ENCODE measurements at places on chromosomes 13 and 19.
A peak's percentile ranks its signal among the peaks of the same experiment; 100 is the strongest.

GRCh38 chr13:43522788-43523187 lies 264.0 kb downstream of the ENOX1 start:
- no peak for DNase-seq

DNA sequence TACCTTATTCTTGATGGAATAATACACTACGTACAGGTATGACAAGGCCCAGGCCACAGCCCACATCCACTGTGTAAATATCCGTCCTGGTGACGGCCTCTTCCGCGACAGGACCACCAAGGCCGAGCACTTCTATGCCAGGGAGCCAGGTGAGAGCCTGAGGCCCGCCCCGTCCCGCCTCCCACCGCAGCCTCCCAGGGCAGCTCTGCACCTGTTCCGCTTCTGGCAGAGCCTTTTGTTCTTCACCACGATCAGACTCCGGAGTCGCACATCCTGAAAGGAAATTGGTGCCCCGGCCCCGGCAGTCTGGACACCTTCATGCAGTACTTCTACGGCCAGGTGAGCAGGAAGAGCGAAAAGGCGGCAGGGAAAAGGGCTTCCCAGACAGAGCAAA lies 10.6 kb upstream of the ZNF358 start:
- no peak for DNase-seq

DNA sequence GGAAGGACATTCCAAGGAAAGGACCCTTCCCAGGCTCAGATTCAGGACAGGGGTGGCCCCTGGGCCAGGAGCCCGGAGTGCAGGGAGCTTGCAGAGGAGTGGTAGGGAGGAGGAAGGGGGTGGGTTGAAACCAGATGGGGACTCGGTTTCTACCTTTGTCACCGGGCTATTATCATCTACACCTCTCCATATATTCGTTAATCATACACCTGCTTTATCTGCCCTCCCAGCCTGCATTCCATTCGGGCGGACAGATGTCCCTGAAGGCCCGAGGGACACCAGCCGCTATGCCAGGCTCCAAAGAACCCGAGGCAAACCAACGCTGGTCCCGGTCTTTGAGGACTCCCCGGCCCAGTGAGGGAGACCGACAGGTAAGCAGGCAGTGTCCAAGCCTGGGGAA lies 15.5 kb upstream of the MYH14 start:
- no peak for DNase-seq

DNA sequence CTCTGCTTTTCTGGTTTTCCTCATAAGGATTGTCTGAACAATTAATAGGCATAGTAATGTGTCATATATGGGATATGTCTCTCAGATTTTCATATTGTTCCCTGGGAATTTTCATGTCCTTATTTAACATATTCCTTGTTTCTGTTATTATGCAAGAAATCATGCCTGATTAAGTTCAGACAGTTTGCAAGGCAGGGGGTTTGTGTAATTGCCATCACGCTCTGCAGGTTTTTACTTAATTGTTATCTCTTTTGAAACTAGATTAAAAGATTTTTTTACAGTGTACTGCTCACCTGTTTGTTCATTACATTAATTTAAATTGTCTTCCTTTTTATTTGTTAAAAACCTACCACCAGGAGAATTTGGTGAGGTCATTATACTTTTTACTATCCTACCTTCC lies 1253.2 kb upstream of the PRR20A start:
- DNase-seq, result no peak

GRCh38 chr13:50810998-50811397 lies 32.5 kb downstream of the DLEU7 start:
- no peak for DNase-seq

GRCh38 chr13:112256716-112257494 lies 119.2 kb upstream of the SPACA7 start:
- no peak for DNase-seq

DNA sequence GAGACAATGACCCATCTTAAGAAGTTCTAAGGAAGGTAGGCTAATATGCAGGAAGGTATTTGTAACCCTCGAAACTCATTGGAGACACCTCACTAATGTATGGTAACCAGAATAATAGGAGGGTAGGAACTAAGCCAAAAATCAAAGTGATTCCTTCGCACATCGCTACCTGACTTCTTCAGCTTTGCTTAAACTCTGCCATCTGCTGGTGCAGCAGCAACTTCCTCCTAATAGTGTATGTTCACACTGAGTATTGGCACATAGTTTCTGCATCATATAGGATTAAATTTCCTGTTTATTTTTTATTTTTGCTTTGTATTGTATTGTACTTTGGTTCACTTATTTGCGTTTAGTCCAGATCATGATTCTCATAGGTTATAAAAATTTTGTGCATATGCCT lies 676.2 kb downstream of the GPC5 start:
- no peak for DNase-seq

- no peak for DNase-seq
Observed at GRCh38 chr13:81377921-81378320, 1037.0 kb upstream of the SPRY2 start.

DNA sequence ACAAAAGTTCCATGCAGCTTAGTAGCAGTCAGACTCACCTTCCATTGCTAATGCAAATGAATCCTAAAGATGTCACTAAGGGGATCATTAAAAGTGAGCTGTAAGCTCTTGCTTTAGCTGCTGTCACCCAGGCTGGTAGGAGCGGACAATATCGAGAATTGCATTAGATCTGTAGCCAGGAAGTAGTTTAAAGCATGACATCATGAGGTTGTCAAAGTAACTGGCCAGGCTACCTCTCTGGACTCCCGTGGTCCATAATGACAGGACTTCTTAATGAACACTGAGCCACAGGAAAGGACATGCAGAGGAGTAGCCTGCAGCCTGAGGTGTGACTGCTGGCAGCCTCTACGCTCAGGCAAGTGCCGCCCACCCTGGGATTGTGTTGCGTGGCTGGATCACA lies 522.3 kb upstream of the NBEA start:
- DNase-seq, result no peak

- DNase-seq, result peak; percentile 41
Observed at GRCh38 chr19:18098891-18099622, 1.5 kb downstream of the MAST3 start.

- DNase-seq, result no peak
Observed at GRCh38 chr19:54449701-54450069, 686 bp downstream of the LENG8 start.

DNA sequence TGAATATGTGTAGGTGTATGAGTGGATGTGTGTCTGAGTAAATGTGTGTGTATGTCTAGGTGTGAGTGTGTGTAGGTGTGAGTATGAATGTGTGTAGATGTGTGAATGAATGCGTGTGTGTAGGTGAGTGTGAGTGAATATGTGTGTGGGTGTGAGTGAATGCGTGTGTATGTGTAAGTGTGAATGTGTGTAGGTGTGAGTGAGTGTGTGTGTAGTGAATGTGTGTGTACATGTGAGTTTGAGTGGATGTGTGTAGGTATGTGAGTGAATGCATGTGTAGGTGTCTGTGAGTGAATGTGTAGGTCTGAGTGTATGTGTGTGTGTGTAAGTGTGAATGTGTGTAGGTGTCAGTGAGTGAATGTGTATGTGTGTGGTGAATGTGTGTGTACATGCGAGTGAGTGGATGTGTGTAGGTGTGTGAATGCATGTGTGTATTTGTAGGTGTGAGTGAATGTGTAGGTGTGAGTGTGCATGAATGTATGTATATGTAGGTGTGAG lies 201.0 kb upstream of the ZNF536 start:
- no peak for DNase-seq

- DNase-seq, result no peak
Observed at GRCh38 chr13:99958406-99959126, 13.0 kb downstream of the ZIC5 start.

DNA sequence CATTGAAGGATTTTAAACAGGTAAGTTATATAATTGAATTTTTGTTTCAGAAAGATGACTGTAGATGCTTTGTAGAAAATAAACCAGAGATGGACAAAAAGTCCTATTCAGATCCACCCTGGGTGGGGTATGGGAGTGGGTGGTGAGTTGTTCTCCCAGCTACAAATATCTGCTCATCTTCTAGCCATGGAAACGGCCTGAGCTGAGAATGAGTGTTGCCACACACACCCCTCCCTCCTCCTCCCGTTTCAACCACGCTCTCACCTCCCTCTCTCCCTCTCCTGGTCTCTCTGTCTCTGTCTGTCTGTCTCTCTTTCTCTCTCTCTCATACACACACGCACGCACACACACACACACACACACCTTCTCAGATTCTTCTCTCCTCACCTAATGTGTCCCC lies 26.4 kb downstream of the SERTM1 start:
- DNase-seq, result no peak

- no peak for DNase-seq
Observed at GRCh38 chr19:641702-642101, 2.0 kb downstream of the FGF22 start.

- DNase-seq, result no peak
Observed at GRCh38 chr19:35715981-35716800, 1.6 kb upstream of the KMT2B start.

DNA sequence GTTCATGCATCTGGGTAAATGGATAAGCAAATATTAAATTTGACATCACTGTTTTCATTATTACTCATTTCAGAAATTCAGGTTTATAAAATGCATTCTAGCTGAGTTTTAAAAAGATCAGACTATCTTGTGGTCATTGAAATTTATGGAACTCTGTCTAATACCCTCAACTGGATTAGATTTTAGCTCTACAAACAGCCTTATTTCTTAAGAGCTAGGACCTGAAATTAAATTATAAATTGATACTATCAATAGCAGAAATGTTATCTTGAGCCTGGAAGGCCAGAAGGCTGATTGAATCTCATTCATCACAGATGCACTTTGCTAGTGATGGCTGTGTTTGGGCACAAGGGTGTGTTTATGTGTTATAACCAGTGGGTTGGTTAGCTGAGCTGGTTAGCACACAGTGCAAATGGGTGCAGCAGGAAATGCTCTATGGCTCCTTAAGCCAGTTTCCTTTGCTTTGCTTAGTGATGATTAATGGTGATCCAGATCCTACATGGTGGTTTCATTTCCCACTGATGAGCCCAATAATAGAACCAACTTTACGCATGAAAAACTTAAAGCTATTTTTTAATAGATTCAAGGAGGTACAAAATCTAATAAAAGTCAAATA lies 310.8 kb upstream of the KLF12 start:
- DNase-seq, result no peak

DNA sequence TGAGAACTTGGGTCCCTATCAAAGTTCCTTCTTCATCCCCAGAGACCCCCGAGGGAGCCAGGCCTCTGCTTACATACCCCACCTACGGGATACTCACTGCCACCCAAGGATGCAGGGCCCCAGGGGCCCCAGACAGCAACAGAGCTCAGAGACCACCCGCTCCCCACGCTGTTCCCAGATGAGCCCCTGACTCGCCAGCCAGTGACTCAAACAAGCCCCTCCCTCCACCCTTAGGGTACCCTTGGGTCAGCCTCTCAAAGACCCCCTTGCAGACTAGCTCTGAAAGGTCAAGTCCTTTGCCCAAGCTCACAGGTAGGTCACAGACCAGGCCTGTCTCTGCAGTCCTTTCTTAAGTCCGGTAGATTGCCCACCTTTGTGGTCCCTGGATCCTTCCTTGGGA lies 45.7 kb downstream of the CD320 start:
- no peak for DNase-seq

GRCh38 chr19:28074773-28075172 lies 1138.2 kb downstream of the UQCRFS1 start:
- no peak for DNase-seq

DNA sequence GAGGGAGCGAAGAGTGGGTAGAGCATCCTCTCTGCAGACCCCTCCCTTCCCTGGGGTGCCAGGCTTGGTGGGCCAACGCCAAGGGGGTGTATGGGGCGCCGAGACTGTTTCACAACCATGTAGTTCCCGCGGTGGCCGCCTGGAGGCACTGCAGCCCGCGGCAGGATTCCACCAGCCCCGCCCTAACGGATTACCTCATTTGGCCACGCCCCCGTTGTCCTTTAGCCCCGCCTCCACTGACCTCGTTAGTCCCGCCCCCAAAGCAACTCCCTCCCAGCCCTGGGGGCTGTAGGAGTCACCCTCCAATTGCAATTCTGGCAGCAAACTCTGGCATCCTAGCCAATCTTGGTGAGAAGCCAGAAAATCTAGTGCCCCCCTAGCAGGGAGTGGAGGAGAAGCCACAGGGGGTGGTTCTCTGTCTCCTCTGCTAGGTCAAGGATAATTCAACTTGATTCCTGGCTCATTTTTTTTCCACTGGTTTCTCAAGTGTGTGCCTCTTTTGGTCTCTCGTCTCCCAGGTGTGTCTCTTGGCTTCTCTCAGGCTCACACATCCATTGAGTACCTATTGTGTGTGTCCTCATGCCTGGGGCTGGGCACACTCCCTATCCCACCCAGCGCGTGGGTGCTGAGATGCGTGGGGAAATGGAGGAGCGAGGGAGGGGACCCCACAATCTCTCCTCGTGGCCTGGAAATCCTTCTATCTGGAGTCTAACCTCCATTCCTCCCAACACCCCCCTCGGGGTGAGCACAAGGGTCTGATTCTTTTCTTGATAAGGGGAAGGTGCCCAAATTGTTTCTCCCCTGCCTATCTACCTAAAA lies 2.0 kb downstream of the OLFM2 start:
- peak; percentile 76 for DNase-seq
